Omental fat pad (tissue), 4 donors: ENCODE measurements at places on chromosomes 2 and 18. TPM values are rescaled to one million over a fixed set of nuclear protein-coding genes. Genes with fewer than 3 reads are reported as not detected.

Gene IL1A
- total RNA-seq, result not detected

Gene IL18R1
- total RNA-seq, result 5.8 TPM

Gene ORC2
- 17.8 TPM for total RNA-seq

Gene VWA3B
- 0.32 TPM for total RNA-seq

Gene FHL2
- total RNA-seq, result 41.2 TPM

Gene CDCA7
- total RNA-seq, result 1.2 TPM

Gene MERTK
- 41.1 TPM for total RNA-seq

Gene EFEMP1
- 225 TPM for total RNA-seq

Gene RPS27A
- total RNA-seq, result 1,572 TPM

Gene STARD6
- not detected for total RNA-seq

Gene ACVR1C
- total RNA-seq, result 118 TPM

Gene DAW1
- not detected for total RNA-seq

Gene NMUR1
- total RNA-seq, result 2.5 TPM
